H54 (cell line): ENCODE measurements at places on chromosomes 11 and 22.

- peak; percentile 16 for DNase-seq
These were observed 430 bp downstream of the DDX6 start for GRCh38 chr11:118790357-118791110.

GRCh38 chr11:74373382-74373781 lies 24.9 kb downstream of the PGM2L1 start:
- DNase-seq: no peak

GRCh38 chr11:107623183-107623582 lies 32.2 kb downstream of the ELMOD1 start:
- no peak for DNase-seq

DNA sequence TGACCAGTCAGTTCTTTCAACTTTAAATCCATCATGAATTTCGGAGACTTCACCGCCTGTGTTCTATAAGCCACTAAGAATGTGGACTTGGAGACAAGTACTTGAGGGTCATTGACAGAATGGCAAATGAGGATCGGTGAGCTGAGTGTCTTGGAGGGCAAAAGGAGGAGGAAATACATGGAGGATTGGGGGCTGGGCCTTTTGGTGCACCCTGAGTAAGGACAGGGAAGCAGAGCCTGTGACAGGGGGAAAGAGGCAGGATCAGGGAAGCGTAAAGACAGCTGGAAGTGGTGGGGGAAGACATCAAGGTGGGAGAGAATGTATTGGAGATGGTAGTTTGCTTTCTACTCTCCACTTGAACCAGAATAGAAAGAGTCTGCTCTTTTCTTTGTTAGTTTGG lies 70.4 kb upstream of the MTMR2 start:
- DNase-seq: no peak

DNA sequence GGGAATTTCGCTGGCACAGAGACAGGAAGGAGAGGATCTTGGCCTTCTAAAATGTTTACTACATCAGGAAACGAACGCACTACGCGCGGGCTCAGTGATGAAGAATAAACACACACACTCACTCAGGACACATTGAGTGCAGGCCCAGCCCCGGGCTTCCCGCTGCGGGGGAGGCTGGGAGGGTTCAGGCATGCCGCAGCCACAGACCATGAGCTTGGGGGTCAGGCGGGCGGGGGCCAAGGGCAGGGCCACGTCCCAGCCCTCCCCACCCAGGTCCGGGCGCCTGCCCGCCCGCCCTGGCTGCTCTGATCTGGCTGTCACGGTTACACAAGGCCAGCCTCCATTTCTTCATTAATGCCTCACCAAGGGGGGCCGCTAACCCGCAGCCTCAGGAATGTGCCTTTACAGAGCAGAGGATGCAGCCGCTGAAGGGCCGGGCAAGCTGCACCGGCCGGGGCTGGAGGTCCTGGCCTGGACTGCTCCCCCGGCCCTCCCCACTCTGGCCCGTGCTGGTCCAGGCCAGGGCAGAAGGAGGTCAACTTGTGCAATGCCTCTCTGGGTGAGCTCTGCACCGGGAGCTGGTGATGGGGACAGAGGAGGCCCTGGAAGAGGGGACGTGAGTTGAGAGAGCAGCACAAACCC lies 41.7 kb downstream of the IGF2 start:
- DNase-seq: no peak

DNA sequence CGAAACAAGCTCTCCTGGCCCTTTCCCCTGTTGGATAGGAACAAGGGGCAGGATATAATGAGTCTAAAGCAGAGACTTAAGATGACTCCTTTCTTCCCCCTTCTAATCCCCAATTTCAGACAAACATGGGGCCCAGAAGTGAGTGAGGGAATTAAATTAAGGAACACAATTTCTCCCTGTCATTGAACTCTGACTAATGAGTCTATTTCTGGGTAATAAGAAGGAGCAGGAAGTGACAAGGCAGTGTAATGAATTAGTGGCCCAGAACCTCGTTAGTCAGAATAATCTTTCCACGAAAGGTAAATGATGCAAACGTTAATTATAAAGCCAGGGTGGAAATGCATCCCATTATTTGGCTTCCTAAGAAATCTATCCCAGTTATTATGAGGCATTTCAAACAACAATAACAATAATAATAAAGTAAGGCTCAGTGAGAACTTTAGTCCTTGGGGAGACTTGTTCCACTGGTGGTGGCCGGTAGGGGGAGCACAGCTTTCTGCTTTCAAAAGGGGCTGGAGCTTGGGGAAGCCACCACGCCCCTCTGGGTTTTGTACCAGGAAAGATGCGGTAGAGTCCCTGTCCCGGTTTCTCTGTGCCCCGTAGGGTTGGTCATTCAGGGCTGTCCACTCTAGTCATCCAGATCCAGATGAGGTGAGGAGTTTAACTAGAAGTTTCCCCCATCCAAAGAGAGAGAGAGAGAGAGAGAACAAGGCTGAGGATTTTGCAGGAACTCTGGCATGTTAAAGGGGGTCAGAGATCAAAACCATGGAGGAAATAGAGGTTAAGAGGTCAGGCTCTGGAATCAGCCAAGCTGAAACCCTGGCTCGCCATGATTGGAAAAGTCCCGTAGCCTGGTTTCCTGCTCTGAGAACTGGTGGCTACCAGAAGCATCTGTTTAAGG lies 298.3 kb downstream of the NTM start:
- peak; percentile 60 for DNase-seq

DNA sequence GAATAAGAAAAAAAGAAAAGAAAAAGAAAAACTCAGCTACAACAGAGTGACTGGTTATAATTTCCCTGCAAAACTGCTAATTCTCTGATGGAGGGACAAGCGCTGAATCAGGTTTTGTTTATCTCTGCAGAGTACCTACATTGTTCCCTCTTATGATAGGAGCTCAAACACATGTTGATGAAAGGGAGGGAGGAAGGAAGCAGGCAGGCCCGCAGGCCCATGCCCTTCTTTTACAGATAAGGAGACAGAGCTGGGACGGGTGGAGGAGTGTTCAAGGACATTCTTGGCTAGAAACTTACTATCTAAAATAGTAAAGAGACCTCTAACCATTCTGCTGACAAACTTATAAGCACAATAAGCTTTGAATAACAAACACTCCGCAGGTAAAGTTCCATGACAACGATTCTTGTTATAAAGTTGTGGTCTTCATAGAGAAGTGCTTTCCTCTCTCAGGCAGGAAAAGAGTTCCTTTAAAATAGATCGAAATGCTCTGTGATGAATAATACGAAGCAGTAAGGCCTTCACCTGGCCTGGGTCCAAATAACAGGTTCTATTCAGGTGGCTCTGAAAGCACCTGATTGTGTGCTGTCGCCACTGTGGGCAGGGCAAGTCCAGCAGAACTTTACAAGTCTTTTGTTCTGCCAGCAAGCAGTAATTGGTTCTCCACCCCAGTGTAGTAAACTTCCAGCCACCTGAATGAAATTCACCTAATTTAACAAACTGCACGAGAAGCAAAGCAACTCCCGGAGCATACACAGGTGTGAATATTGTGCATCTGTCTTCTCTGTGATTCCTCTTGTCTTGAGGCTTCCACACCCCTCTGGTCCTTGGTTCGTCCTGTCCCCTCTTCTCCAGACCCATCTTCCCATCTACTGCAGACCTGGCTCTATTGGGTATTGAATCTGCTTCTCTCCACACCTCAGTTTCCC lies 15.3 kb upstream of the MICAL2 start:
- DNase-seq: no peak

GRCh38 chr11:84886344-84886743 lies 740.8 kb downstream of the DLG2 start:
- DNase-seq: no peak

DNA sequence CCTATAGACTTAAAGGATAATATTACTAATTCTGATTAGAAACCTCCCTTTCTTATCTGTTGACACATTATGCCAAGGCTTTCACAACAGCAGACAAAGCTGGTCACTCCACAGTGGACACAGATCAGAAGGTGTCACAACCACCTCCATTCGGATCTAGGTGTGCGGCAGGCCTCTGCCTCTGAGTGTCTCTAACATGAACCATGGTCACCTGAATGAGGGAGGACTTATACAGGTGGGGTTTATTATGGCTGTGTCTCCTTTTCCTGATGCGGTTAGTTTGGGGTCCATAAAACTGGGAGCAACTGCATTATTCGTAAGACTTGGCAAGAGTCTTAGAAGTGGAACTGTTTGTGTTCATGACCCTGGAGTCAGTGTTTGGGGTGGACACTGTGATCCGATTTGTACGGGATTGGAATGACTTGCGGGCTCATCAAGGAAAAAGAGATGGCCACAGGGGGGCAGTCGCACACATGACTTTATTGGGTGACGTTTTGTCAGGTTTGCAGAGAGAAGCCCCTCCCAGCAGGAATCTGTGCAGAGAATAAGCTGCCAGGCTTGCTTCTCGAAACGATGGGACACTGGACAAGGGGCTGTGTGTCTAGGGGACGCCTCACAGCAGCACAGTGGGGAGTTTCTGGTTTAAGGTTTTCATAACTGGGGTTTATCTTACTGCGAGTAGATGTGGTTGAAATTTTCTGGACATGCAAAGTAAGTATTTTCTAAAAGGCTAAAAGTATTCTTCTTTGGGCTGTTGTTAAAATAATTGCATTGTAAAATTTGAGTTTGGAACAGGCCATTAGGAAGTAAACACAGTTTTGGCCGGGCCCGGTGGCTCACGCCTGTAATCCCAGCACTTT lies 90.6 kb downstream of the GAB4 start:
- DNase-seq: peak; percentile 25

GRCh38 chr22:36886016-36886415 lies 25.2 kb downstream of the NCF4 start:
- DNase-seq: no peak

GRCh38 chr22:42261296-42261695 lies 9.2 kb downstream of the TCF20 start:
- DNase-seq: no peak

DNA sequence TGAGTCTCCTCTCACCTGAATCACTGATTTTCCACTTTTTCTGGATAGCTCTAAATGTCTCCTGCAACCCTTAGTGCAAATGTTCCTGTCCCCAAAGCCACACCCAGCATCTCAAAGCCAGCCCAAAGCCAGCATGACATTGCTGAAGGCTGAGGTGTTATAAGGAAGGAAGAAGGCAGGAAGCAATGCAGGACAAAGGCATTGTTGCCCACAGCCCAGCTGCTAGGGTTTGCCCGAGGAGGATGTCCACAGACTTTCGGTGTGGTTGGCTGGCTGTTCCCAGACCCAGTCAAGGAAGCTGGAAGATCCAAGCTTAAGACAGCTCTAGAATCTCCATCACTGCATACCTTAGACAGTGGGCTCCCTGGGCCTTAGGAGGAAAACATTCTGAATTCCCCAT lies 23.5 kb downstream of the CHST1 start:
- DNase-seq: no peak

GRCh38 chr22:42621505-42622002 lies 6.9 kb upstream of the POLDIP3 start:
- no peak for DNase-seq

DNA sequence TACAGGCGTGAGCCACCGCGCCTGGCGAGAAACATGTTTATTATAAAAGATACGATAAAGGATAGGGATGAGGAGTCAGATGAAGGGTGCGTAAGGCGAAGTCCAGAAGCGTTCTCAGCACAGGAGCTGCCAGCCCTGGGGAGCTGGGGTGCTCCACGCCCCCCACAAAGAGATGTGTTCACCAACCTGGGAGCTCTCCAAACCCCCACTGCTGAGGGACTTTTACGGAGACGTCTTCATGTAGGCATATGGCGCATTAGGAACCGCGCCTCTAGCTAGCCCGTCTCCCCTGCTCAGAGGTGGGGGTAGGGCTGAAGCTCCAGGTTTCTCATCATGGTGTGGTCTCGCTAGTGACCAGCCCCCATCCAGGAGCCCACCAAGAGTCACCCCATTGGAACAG lies 8.4 kb upstream of the ZBED4 start:
- no peak for DNase-seq

GRCh38 chr11:69825037-69825834 lies 6.0 kb upstream of the FGF3 start:
- DNase-seq: peak; percentile 96

- no peak for DNase-seq
These were observed 82.9 kb upstream of the UBASH3B start for GRCh38 chr11:122572592-122572991.

GRCh38 chr11:69361466-69361865 lies 67.5 kb downstream of the MYEOV start:
- DNase-seq: no peak
